ENCODE measurements at places on chromosomes 13 and 19. TPM values are rescaled to one million over a fixed set of nuclear protein-coding genes. Genes with fewer than 3 reads are reported as not detected.
A peak's percentile ranks its signal among the peaks of the same experiment; 100 is the strongest.

The NLRP5 gene
- polyA plus RNA-seq = not detected

The GNG7 gene
- polyA plus RNA-seq = 1.6 TPM

The AMER2 gene
- polyA plus RNA-seq = not detected

The ZNF99 gene
- polyA plus RNA-seq = not detected

The KLK12 gene
- not detected for polyA plus RNA-seq

The CLC gene
- not detected for polyA plus RNA-seq

The ZNF888 gene
- polyA plus RNA-seq = 0.46 TPM

The KIR2DL1 gene
- not detected for polyA plus RNA-seq

DNA sequence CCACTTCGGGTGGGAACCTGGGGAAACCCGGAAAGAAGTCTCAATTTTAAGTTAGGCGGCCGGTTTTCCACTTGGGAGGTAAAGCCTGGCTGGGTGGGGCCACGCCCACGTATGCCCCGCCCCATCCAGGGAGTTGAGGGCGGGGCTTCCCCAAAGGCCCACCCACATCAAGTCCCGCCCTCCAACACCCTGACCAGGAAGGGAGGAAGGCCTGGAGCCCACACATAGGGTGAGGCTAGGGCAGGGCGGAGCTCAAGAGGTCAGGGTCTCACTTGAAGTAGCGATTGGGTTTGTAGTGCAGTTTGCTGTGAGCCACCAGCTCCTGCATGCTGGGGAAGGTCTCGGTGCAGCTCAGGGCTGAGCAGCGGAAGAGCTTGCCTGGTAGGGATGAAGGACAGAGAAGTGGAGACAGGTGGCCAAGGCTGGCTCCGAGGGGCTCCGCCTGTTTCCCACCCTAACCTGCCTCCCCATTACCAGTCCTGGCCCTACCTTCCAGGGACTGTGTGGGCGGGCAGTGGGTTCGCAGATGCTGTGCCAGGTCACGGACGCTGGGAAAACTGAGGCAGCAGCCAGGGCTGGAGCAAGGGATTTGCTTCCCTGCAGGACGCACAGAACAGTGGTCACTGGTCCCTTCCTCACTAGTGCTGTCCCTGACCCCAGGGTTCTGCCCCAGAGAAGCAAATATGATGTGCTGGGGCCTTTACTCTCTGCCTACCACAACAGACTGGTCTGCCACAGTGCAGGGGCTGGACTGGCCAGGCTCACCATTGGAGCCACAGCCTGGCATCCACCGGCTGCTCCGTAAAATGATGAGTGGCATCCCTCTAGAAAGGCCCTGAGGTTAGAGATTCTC lies 1.6 kb downstream of the ZNF414 start:
- DNase-seq = peak; percentile 87

- DNase-seq = no peak
Measured at GRCh38 chr13:41971848-41972247, 10.9 kb upstream of the VWA8 start.

GRCh38 chr19:22609630-22610029 lies 24.5 kb upstream of the ZNF492 start:
- no peak for DNase-seq

DNA sequence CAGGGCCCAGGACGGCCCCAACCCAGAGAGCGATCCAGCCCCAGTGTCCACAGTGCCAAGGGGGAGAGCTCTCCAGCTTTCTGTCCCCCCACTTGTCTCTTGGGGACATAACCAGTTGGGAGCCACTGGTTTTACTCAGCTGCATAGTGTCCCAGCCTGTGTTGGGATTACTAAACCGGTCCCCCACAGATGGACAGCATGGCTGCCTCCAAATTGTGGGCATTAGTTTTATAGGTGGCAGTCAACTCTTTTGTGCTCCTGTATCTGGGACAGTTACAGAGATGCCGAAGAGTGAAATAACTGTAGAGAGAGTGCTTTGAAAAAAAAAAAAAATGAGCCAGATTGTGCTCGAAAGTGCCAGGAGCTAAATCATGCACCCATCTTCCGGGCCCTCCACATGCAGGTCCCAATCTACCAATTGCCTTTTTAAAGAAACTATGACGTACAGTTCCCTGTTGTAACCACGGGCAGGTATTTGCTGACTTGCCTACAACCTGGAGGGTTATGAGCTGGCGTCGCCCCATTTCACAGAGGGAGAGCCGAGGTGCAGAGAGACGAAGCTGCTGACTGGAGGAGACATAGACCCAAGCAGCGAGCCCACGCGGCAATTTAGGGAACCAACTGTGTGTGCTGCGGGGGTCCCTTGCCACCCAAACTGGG lies 2.4 kb upstream of the NFIC start:
- DNase-seq = no peak

DNA sequence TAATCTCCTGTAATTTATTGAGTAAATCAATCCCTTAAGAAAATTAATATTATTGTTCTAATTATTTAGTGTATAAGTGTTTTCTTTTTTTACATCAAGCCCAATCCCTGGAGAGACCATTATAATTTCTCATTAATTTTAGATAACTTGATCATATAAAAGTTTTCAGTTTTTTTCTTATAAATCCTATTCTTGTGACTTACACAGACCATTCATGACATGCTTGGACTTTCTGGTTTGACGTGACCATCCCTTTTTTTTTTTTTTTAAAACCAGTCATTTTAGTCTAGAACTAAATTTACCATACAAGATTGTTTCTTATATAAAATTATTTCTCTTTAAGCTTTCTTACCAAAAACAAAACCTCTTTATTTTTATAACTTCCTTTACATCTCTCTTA lies 5.4 kb upstream of the MTRF1 start:
- DNase-seq = no peak

DNA sequence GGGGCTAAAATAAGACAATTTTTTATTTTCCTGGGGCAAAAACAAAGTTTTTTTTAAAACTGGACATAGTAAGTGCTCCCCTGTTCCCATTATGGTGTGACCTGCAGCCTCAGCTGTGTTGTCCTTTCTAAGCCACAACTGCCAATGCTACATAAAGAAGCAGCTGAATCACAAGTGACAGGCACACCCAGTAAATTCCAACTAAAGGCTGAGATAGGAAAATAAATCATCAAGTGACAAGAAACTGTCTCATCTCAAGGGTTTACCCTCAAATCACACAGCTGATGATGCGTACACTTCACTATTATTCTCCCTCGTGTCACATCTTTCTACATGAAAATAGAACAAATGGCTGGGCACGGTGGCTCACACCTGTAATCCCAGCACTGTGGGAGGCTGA lies 28.7 kb downstream of the STK24 start:
- no peak for DNase-seq

DNA sequence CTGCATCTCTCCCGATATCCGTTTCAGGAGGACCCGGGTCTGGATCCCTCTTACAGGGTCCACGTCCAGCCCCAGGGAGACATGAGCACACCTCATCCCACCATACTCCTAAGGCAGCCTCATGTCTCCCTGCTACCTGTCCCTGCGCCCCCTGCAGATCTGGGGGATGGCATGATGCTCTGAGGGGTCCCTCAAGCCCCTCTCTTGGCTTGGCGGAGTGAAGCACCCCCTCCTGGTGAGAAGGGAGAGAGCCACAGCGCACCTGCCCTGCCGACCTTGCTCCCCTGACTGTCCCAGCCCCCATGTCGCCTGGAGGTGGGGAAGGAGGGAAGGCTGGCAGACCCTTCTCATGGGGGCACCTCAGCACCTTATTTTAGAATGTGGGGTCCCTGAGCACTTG lies 21.5 kb upstream of the ARHGEF7 start:
- no peak for DNase-seq

GRCh38 chr19:7953060-7953459 lies 9.6 kb upstream of the TIMM44 start:
- DNase-seq = no peak

GRCh38 chr19:52237771-52238400 lies 31.5 kb upstream of the ZNF766 start:
- DNase-seq = peak; percentile 44

- no peak for DNase-seq
Measured at GRCh38 chr13:33145667-33146066, 129.4 kb downstream of the KL start.

- DNase-seq = no peak
Measured at GRCh38 chr13:52599037-52599847, 43.0 kb upstream of the HNRNPA1L2 start.

GRCh38 chr19:45498411-45499195 lies at the start of gene PPM1N:
PPM1N (plus strand) TSS chr19:45498443; CDS start chr19:45498473, 30 bp downstream.
- no peak for DNase-seq

GRCh38 chr19:45191375-45191774 lies 12.8 kb downstream of the BLOC1S3 start:
- DNase-seq = no peak

Measured in SK-N-SH (cell line).